ENCODE measurements at places on chromosomes 3 and 15.
A peak's percentile ranks its signal among the peaks of the same experiment; 100 is the strongest.

- DNase-seq, result no peak
Observed at GRCh38 chr3:44416031-44417030, 61.1 kb downstream of the ZNF445 start.

- DNase-seq, result peak; percentile 69
Observed at GRCh38 chr15:66251790-66252684, 1.5 kb downstream of the MEGF11 start.

DNA sequence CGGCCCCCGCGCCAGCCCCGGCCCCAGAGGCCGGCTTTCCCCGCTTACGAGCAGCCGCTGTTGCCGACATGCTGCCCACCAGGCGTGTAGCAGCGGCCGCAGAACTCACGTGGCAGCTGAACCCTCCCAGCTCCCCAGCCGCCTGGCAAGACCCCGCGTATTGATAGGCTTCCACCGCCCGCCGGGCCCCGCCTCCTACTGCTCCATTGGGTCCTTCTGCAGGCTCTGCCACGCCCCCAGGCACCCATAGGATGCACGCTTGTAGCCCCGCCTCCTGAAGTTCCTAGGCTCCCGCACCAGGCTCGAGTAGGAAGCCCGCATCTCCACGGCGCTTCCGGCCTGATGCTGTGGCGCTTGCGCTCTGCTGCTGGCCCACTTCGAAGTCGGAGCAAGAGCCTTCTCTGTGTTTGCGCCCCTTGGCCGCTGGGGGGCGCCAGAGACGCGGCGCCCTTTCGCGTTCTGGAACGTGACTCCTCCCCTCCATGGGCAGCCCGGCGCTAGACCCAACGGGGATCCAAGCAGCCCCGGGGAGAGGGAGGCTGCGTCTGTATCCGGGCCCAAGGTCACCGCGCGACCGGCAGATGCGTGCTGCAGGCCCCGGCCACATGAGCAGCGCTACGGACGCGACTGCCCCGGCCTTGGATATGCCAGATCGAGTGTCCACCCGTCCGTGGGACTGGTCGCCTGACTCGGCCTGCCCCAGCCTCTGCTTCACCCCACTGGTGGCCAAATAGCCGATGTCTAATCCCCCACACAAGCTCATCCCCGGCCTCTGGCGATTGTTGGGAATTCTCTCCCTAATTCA, at the start of the genes PARP3 and RRP9:
Gene PARP3, plus strand, starts transcription at position 566 of the 805 bp plus-strand sequence. CDS start 993 bp downstream, outside the sequence.
Gene RRP9, minus strand, starts transcription at position 107 of the 805 bp plus-strand sequence. Its CDS starts 37 bp downstream, at position 70.
- DNase-seq, result peak; percentile 97

DNA sequence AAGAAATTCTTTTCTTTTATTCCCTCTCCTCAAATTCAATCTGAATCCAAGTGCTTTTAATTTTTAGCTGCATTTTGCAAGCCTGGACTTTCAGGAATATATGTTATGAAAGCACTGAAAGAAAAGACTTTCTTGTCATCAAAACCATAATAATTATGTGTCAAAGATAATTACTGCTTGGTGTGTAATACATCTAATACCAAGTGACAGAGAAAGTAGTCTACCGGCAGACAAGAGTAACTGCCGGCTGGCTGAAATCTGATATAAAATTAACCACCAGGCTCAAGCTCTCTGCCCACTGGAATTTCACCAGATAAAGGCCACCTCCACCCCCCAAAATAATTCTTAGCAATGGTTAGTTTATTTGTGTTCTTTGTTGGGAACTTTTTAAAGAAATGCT, 220.9 kb upstream of the CDIN1 start:
- no peak for DNase-seq

DNA sequence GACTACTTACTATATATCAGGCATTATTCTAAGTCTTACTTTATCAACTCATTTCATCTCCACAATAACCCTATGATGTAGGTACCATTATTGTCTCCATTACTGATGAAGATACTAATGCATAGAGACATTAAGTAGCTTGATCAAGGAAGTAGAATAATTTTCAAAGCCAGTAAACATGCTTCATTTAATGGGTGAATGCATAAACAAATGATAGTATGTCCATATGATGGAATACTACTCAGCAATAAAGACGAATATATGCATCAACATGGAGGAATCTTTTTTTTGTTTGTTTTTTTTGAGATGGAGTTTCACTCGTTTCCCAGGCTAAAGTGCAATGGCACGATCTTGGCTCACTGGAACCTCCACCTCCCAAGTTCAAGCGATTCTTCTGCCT, 184.9 kb downstream of the FMN1 start:
- DNase-seq, result no peak

GRCh38 chr3:132317229-132317948, at the start of gene ACP3:
ACP3 (plus strand) TSS chr3:132317407; CDS start chr3:132317457, 50 bp downstream.
- no peak for DNase-seq

DNA sequence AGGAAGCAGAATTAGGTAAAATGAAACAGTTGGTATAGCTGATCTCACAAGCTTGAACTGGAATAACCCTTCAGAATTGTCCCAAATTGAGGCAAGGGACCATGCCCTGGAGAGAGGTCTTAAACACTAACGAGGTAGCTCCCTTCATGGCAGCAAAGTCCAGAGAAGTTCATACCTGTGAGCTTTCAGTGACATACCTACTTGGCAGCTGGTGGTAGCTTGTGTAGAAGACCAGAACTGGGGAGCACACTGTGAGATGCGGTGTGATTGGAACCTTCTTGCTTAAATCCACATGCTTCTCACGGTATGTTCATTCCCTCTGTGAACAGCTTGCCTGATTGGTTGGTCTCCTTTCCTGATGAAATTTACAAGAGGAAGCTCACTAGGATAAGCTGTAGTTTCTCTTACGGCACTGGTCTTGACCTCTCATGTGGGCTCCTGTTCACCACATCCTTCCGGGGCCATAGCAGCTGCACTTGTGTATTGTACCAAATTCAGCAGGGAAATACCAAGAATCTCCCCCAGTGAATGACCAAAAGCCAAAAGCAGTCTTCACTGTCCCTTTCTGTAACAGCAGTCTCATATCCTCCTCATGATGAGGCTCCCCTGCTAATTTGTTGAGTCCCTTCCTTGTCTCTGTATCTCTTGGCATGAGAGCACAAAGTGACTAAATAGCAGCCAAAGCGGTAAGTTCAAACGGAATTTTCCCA, 483.7 kb upstream of the FRG2C start:
- DNase-seq, result no peak

GRCh38 chr15:25946241-25946805, 83.2 kb upstream of the ATP10A start:
- DNase-seq, result no peak

- no peak for DNase-seq
Observed at GRCh38 chr15:38819387-38819950, 254.9 kb upstream of the RASGRP1 start.

DNA sequence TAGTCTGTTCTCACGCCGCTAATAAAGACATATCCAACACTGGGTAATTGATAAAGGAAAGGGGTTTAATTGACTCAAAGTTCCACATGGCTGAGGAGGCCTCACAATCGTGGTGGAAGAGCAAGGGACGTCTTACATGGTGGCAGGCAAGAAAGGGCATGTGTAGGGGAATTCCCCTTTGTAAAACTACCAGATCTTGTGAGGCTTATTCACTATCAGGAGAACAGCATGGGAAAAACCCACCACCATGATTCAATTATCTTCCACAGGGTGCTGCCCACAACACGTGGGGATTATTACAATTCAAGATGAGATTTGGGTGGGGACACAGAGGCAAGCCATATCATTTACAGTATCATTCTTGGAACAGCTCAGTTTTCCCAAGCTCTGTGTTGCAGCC, 268.0 kb downstream of the SUCLG2 start:
- DNase-seq, result no peak

- peak; percentile 83 for DNase-seq
Observed at GRCh38 chr15:67013696-67014095, 51.7 kb upstream of the SMAD3 start.

GRCh38 chr3:143081844-143082778, 37.5 kb upstream of the CHST2 start:
- no peak for DNase-seq

DNA sequence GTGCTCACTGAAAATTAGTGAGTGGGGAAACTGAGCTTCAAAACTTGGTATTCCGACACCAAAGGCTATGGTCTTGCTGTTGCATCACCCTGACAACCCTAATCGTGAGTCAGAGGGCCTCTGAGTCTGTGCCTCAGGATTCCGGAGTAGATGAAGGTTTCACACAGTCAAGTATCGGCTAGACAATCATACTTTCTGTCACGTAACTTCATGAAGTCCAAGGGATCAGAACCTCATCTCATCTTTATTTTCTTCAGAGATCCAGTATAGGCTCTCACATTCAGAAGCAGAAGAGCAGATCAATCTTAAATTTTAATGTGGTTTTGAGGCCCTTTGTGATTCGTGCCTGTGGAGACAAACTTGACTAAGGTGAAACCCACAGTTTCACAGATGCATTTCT, 26.1 kb upstream of the NECTIN3 start:
- DNase-seq, result no peak

Data from NCI-H2171 treated with DMSO at 0.1 percent for 48 hours (cell line).